ENCODE measurements at places on chromosomes 2 and 18. TPM values are rescaled to one million over a fixed set of nuclear protein-coding genes. Genes with fewer than 3 reads are reported as not detected.

Gene ADRA2B
- not detected for total RNA-seq

Gene CCDC102B
- total RNA-seq: not detected

Gene PER2
- total RNA-seq: 1.7 TPM

Gene CYRIA
- total RNA-seq: 4.3 TPM

Gene TFCP2L1
- 18.5 TPM for total RNA-seq

Gene APOB
- not detected for total RNA-seq

Gene PCARE
- total RNA-seq: not detected

Gene ARHGAP15
- total RNA-seq: not detected

Gene MROH2A
- total RNA-seq: not detected

Gene MYL1
- total RNA-seq: not detected

Gene DSC2
- total RNA-seq: 65.4 TPM

Gene UPP2
- total RNA-seq: not detected

Gene ASPRV1
- total RNA-seq: under 0.01 TPM

Gene GAL3ST2
- total RNA-seq: not detected

Gene HOXD3
- total RNA-seq: not detected

Gene CPS1
- 19.8 TPM for total RNA-seq

Gene INPP1
- 6.0 TPM for total RNA-seq

Gene RBM44
- 0.24 TPM for total RNA-seq

Gene IL1RN
- 167 TPM for total RNA-seq

Gene MYO1B
- total RNA-seq: 236 TPM

Gene OTOS
- not detected for total RNA-seq

Gene MSTN
- not detected for total RNA-seq

Gene STPG4
- total RNA-seq: not detected

Gene NFATC1
- total RNA-seq: 0.72 TPM

Gene PRSS56
- total RNA-seq: not detected

Gene SNED1
- total RNA-seq: not detected

Gene RSAD2
- 2.2 TPM for total RNA-seq

Gene ANKRD29
- total RNA-seq: 14.1 TPM

Gene CFAP221
- not detected for total RNA-seq

Gene RGPD3
- total RNA-seq: 0.21 TPM

Gene DHRS9
- total RNA-seq: 0.72 TPM

Gene TLX2
- total RNA-seq: not detected

Gene NT5C1B
- not detected for total RNA-seq

Gene CROCC2
- not detected for total RNA-seq

Gene LBX2
- total RNA-seq: 3.2 TPM

Gene CD8B
- total RNA-seq: 0.24 TPM

Gene SERPINB13
- total RNA-seq: 9.2 TPM

Measured in tracheal epithelial cell (primary cell).